ENCODE measurements at places on chromosomes 7 and 10. TPM values are rescaled to one million over a fixed set of nuclear protein-coding genes. Genes with fewer than 3 reads are reported as not detected.

The ABCB4 gene
- polyA plus RNA-seq = 23.4 TPM

GRCh38 chr10:75695994-75696393 lies 264.6 kb downstream of the LRMDA start:
- no peak for DNase-seq

- no peak for DNase-seq
These were observed 87.3 kb downstream of the EVX1 start for GRCh38 chr7:27329909-27330308.

- no peak for DNase-seq
These were observed 8.4 kb upstream of the STK32C start for GRCh38 chr10:132316133-132316532.

Measured in naive B cell (primary cell).